Smooth muscle cell of the coronary artery (primary cell): ENCODE measurements at places on chromosomes 13 and 19. TPM values are rescaled to one million over a fixed set of nuclear protein-coding genes. Genes with fewer than 3 reads are reported as not detected.

TINCR gene
- under 0.01 and 0.08 TPM in 2 replicates for total RNA-seq

C13orf42 gene
- not detected in 2 replicates for total RNA-seq

PDE4A gene
- 2.5 and 2.9 TPM in 2 replicates for total RNA-seq

HSH2D gene
- not detected in 2 replicates for total RNA-seq

RAVER1 gene
- 8.2 and 10.9 TPM in 2 replicates for total RNA-seq

C5AR1 gene
- 0.08 TPM in 1 of 2 replicates, not detected in the other for total RNA-seq

POU2F2 gene
- 0.08 and 0.12 TPM in 2 replicates for total RNA-seq

PAF1 gene
- total RNA-seq = 40.4 and 86.8 TPM in 2 replicates

EMC10 gene
- 19.3 and 52.2 TPM in 2 replicates for total RNA-seq

UPK1A gene
- total RNA-seq = 0.08 TPM in 1 of 2 replicates, not detected in the other

CATSPERD gene
- total RNA-seq = not detected in 2 replicates

RDH8 gene
- not detected in 2 replicates for total RNA-seq

BCAM gene
- 2.6 and 7.3 TPM in 2 replicates for total RNA-seq

PINLYP gene
- 0.83 and 6.4 TPM in 2 replicates for total RNA-seq

RUBCNL gene
- total RNA-seq = 0.08 and 18.5 TPM in 2 replicates

ZNF579 gene
- 0.94 and 3.3 TPM in 2 replicates for total RNA-seq

TSSK6 gene
- 1.5 and 2.9 TPM in 2 replicates for total RNA-seq

SELENOV gene
- not detected in 2 replicates for total RNA-seq

KCNK6 gene
- total RNA-seq = 3.2 and 22.1 TPM in 2 replicates

TUBA3C gene
- total RNA-seq = not detected in 2 replicates

RGCC gene
- total RNA-seq = 1.1 and 4.4 TPM in 2 replicates

NOTCH3 gene
- 42.6 and 59.8 TPM in 2 replicates for total RNA-seq

ANKRD24 gene
- 0.53 and 2.3 TPM in 2 replicates for total RNA-seq

TDRD12 gene
- total RNA-seq = 0.15 and 0.23 TPM in 2 replicates

ZNF17 gene
- 9.1 and 18.1 TPM in 2 replicates for total RNA-seq

NPAS1 gene
- total RNA-seq = 0.12 and 1.1 TPM in 2 replicates

TFDP1 gene
- total RNA-seq = 24.8 and 25.6 TPM in 2 replicates

VPS36 gene
- total RNA-seq = 14.3 and 17.5 TPM in 2 replicates

CEACAM5 gene
- total RNA-seq = not detected in 2 replicates

FFAR3 gene
- total RNA-seq = not detected in 2 replicates

TIMM50 gene
- 46.9 and 63.3 TPM in 2 replicates for total RNA-seq

TBXA2R gene
- 1.4 and 1.5 TPM in 2 replicates for total RNA-seq

EPS8L1 gene
- total RNA-seq = 1.4 TPM in 1 of 2 replicates, not detected in the other

THSD1 gene
- total RNA-seq = 11.2 and 11.7 TPM in 2 replicates

CFD gene
- 0.83 and 156 TPM in 2 replicates for total RNA-seq
